ENCODE measurements at places on chromosomes 2 and 18.

- no peak for DNase-seq
Measured at GRCh38 chr2:156445296-156446220, 9.4 kb downstream of the GPD2 start.

DNA sequence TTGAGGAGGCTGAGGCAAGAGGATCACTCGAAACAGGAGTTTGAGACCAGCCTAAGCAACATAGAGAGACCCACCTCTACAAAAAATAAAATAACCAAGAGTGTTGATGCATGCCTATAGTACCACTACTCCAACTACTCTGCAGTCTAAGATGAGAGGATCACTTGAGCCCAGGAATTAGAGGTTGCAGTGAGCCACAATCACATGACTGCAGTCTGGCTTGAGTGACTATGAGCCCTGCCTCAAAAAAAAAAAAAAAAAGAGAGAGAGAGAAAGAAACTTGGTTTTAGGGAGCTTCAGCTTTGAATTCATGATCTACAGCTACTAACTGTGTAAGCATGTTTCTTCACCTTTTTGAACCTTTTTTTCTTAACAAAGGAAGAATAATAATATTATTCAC lies 119.9 kb downstream of the HNMT start:
- DNase-seq: no peak

GRCh38 chr2:148603562-148603920 lies 41.0 kb upstream of the EPC2 start:
- no peak for DNase-seq

DNA sequence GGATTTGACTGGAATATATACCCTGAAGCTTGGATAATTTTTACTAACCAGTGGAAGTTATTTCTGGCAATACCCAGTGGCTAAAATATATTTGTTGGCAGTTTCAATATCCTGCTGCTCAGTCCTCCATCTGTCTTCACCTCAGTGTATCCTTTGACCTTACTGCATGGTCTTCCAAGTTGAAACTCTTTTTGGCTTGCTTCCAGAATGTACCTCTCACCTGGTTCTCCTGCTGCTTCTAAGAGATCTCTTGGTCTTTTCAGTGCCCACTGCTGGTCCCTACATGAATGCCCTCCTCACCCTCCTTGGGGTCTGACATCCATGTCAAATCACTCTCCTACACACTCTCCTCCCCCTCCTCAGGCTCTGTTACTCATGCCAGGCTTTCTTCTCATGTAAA lies 4.8 kb upstream of the KDM3A start:
- no peak for DNase-seq

DNA sequence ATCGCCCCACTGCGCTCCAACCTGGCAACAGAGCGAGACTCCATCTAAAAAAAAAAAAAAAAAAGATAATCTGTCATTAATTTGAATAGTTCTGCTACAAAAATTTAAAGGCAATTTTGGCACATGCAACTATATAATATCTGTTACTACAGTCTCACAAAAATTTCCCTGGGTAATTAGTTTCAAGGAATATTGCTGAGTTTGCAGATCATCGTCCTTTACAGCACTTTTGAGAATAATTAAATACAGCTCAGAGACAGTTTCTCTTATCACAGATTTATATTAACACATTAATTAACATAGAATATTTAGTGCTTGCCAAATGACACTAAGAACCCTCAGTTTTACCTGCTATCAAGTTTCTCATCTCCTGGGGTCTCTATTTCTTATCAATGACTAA lies 540.4 kb upstream of the ZNF804A start:
- DNase-seq: no peak

DNA sequence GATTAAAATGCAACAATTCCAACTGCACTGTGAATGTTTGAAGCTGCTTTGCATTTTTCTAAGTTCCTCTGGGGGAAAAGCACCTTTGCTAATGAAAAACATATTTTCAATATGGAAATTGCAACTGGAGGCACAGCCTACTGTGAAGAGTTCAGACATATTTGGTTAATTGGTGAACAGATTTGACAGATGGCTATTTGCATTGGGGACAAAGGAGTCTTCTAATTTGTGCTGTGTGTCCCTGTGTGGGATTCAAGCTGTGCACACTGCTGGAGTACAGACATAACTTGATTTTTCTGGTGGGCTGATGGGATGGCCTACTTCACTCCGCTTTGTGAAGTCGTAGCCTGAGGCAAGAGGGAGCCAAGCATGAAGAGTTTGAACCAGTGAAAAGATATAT lies 40.7 kb upstream of the ARHGAP25 start:
- no peak for DNase-seq

Data from NCI-H510A treated with DMSO at 0.1 percent for 48 hours (cell line).